ENCODE measurements at places on chromosomes 12 and 14.
A peak's percentile ranks its signal among the peaks of the same experiment; 100 is the strongest.

- DNase-seq: no peak
Observed at GRCh38 chr12:108832208-108832607, 25.2 kb downstream of the SSH1 start.

- no peak for DNase-seq
Observed at GRCh38 chr12:66929121-66929520, 250.2 kb upstream of the GRIP1 start.

GRCh38 chr14:62253171-62253570 lies 491.0 kb downstream of the SNAPC1 start:
- DNase-seq: no peak

GRCh38 chr14:23492618-23493272 lies 23.2 kb downstream of the NGDN start:
- no peak for DNase-seq

- no peak for DNase-seq
Observed at GRCh38 chr12:82474181-82474797, 116.0 kb downstream of the METTL25 start.

DNA sequence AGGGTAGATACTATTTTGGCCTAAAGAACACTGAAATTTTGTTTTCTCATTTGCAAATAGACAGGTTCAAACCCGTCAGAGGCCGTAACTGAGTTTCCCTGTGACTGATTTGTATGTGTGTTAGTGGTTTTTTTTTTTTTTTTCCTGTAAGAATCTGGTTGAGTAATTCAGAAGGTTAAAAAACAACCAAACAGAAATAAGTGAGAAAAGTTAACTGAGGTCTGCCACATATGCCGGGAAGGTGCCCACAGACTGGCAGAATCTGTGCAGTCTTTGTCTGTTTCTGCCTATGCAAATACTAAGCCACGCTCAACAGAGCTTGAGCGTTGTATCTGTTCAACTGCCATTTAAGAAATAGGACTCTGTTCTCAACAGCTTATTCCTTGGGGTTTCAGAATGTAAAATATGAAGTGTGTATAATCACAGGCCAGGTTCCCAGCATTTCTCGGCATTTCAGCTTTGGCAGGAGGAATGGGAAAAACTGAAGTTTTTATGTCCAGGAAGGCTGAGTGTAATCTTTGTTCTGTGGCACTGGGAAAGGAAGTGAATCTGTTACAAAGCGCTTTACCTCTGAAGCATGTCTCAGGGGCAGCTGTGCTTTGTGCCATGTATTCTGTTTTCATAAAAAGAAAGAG lies 181.9 kb downstream of the PRKCH start:
- DNase-seq: no peak

- DNase-seq: peak; percentile 9
Observed at GRCh38 chr12:50088577-50089335, 3.6 kb downstream of the SMARCD1 start.

- no peak for DNase-seq
Observed at GRCh38 chr12:64147011-64147631, 75.0 kb downstream of the KICS2 start.

GRCh38 chr14:74573421-74574089 lies 38.5 kb downstream of the LTBP2 start:
- no peak for DNase-seq

DNA sequence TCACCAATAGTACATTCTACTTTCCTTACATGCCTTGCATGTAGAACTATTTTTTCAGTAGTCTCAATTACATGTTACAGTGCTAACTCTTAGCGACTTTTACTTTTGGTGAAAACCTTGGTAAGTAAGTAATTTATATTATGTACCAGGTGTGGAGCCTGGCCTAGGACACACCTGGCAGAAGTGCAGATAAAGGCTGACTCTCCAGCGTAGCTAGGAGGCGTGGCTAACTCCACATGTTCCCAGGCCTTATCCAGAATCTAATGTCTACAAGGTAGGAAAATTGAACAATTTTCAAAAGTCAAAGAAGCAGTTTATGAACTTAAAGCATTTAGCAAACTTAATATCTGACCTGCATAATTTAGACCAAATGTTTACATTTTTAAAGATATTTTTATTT lies 157.4 kb downstream of the DHRS2 start:
- DNase-seq: no peak

DNA sequence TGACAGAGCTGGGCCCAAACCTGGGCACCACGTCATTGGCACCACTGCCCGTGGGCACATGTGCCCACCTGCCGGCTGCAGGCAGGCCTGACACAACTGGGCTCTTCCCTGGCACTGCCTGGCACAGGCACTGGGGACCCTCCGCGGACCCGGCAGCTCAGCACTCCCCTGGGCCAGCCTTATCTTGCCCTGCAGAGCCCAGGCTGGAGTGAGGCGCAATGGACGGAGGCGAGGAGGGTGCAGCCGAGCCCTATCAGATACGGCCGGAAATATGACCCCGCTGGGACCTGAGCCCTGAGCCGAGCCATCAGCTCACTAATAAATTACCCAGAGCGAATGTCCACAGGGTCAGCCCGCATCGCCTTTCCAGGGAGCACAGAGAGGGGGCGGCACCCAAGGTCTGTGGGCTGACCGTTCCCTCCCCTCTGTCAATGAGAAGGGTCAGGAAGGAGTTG lies 1.7 kb upstream of the C14orf180 start:
- no peak for DNase-seq

- no peak for DNase-seq
Observed at GRCh38 chr12:165862-166368, 48.0 kb downstream of the SLC6A12 start.

- no peak for DNase-seq
Observed at GRCh38 chr14:20834899-20835298, 32.3 kb upstream of the RNASE1 start.

GRCh38 chr12:39620659-39621658 lies 1.4 kb upstream of the ABCD2 start:
- no peak for DNase-seq

- DNase-seq: no peak
Observed at GRCh38 chr12:18130851-18131250, 40.9 kb upstream of the RERGL start.

- no peak for DNase-seq
Observed at GRCh38 chr12:54719691-54720090, 71.5 kb upstream of the DCD start.

DNA sequence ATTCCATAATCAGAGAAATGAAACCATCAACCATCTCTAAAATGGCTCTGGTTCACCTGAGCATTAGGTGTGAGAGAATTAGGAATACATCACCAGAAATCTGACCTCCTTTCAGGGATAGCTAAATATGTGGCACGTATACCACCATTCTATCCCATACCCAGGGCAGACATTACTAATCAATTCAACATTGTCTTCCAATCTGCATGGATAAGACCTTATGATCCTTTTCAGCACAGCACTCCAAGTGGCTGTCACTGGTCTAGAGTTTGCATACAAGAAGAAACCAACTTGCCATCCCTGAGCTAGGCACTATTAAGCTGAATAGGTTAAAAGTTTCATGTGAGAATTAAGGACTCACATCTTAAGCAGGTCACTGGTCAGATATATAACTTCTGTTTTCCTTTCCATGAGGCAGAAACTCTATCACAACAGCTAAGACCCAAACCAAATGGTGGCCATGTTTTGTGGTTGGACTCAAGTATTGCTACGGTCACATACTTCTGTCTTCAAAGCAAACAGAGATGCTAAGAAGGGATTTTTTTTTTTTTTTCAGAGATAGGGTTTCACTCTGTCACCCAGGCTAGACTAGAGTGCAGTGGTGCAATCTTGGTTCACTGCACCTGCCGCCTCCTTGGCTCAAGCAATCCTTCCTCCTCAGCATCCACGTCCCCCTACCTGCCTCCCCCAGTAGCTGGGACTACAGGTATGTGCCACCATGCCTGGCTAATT lies 249.0 kb downstream of the DPF3 start:
- no peak for DNase-seq

GRCh38 chr12:52248541-52249461 lies 15.8 kb downstream of the KRT7 start:
- no peak for DNase-seq

- no peak for DNase-seq
Observed at GRCh38 chr12:82650627-82651337, 35.9 kb upstream of the TMTC2 start.

GRCh38 chr12:124046456-124046740 lies 73.4 kb downstream of the ZNF664 start:
- DNase-seq: no peak

DNA sequence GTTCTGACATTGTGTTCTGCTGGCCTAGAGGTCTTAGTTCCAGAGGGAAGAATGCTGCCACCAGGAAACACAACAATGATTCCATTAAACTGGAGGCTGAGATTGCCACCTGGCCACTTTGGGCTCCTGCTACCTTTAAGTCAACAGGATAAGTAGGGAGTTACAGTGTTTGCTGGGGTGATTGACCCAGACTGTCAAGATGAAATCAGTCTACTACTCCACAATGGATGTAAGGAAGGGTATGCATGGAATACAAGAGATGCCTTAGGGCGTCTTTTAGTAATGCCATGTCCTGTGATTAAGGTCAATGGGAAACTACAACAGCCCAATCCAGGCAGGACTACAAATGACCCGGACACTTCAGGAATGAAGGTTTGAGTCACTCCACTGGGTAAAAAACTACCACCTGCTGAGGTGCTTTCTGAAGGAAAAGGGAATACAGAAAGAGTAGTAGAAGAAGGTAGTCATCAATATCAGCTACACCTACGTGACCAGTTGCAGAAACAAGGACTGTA lies 852.6 kb downstream of the LRFN5 start:
- DNase-seq: no peak

GRCh38 chr14:58961045-58961731 lies 227.3 kb upstream of the DAAM1 start:
- DNase-seq: no peak

DNA sequence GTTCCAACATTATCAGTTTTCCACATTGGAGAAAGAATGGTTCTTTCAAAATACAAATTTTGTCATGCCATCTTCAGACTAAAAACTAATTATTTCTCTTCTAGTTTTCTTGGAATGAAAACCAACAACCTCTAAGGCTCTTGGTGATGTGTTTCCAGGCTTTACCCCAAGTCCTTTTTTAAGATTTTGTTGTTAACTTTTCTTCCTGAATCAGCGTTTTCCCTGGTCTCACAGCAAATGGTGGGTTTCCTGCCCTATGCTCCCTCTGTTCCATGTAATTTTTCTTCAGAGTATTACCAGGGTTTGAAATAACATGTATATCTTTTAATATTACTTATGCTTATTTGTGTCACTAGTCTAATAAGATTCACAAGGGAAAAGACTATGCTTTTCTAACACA lies 1311.9 kb downstream of the LRFN5 start:
- DNase-seq: no peak

GRCh38 chr14:35149239-35149638 lies 26.9 kb downstream of the PRORP start:
- DNase-seq: no peak

DNA sequence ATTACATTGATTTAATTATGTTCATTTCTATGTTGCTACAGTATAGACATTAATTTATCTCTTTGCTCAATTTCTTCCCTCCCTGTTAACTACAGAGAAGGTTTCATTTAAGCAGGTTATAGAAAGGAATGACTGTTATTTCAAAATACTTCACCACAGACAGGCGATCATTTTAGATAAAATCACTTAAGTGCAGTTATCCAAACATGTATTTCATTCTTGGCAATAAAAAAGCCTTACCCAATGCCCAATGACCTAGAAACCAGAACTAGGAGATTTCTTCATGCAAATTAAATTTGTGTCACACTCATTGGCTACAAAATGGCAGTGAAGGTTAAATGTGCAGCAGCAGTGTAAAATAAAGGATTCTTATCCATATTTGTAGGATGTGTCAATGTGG lies 266.4 kb downstream of the KCNH5 start:
- no peak for DNase-seq

DNA sequence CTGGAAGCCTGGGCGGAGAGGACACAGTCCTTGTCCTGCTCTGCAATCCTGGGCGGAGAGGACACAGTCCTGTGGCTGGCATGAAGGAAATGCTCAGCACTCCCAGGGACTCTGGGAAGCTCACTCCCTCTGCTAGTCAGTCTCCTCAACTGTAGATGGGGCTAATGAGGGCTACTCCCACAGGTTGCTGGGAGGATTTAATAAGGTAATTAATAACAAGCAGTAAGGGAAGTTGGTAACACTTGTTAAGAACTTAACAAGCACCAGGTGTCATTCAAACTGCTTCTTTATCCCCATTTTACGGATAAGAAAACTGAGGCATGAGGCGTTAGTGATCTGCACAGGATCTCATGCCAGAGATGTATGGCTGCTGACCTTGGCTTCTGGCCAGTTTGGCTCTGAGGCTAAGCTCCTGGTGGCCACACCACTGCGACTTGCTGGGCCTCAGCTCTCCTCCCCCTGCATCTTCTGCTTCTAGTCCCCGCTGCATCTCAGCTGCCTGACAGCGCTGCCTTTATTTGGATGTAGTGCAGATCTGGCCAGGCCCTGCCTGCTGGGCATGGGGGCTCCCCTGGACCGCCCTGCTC lies 54.1 kb upstream of the BEGAIN start:
- DNase-seq: no peak

GRCh38 chr12:47611906-47612305 lies 93.9 kb downstream of the RPAP3 start:
- DNase-seq: no peak

GRCh38 chr14:102150083-102150482 lies 10.4 kb downstream of the WDR20 start:
- no peak for DNase-seq

DNA sequence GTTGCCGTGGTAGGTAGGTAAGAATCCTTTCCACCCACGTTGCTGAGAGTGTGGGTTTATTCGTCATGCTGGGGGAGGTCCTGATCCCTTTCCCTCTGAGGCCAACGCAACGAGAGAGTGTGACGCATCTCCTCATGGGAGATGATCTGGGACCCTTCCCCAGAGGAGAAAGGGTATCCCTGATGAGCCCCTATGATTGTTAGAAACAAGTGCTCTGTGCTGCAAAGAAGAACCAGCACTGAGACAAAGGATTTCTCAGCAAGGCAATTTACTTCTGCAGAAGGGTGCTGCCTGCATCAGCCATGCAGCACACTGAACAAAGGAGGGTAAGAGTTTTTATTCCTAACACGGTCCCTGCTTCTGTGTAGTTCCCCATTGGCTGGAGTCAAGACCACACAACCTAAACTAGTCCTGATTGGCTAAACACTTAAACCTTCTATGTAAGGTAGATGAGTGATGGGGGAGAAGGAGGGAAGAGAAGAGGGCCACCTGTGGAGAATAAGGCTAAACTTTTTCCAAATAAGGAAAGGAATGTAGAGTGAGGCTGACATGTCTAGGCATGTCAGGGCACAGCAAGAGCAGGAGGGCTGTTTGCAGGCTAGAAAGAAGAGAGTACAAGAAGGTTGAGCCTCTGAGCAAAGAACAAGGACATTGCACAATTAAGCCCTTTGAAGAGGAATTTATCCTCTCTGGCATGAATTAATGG lies 21.3 kb downstream of the CLEC2A start:
- no peak for DNase-seq

DNA sequence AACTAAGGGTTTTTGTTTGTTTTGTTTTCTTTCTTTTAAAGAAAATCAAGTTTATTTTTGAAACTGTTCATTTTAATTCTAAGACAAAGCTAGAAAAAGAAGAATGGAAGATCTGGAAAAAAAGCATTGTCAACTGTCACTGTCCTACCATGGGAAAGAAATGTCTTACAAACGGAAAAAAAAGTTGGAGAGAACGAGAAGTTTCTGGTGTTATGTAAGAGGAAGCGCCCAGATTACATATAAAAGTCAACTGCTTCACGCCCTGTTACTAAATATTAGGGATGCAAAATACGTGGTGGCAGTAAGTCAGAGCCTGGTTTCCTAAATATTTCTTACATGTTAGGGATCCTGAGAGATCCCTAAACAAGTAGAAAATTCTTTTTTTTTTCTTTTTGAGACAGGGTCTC lies 14.3 kb upstream of the FBXL14 start:
- no peak for DNase-seq

GRCh38 chr12:92736605-92737004 lies 33.8 kb downstream of the PLEKHG7 start:
- no peak for DNase-seq

- no peak for DNase-seq
Observed at GRCh38 chr12:92059960-92060359, 85.7 kb downstream of the BTG1 start.
